ENCODE measurements at places on chromosomes 13 and 19. TPM values are rescaled to one million over a fixed set of nuclear protein-coding genes. Genes with fewer than 3 reads are reported as not detected.

The CYP2A6 gene
- not detected for total RNA-seq

The SSC5D gene
- 0.39 TPM for total RNA-seq

The LHB gene
- not detected for total RNA-seq

The ZFR2 gene
- total RNA-seq, result 0.32 TPM

The CXCL17 gene
- not detected for total RNA-seq

The CCDC8 gene
- total RNA-seq, result not detected

The FOXA3 gene
- not detected for total RNA-seq

The PSPN gene
- total RNA-seq, result 1.9 TPM

The ITGBL1 gene
- not detected for total RNA-seq

The ZNF471 gene
- total RNA-seq, result 0.27 TPM

The TNFSF13B gene
- total RNA-seq, result 17.5 TPM

The ZNF600 gene
- total RNA-seq, result 16.3 TPM

The HSH2D gene
- 60.5 TPM for total RNA-seq

The C19orf67 gene
- total RNA-seq, result 0.32 TPM

The DENND1C gene
- total RNA-seq, result 110 TPM

The KCTD12 gene
- 4.3 TPM for total RNA-seq

The ATF5 gene
- 22.8 TPM for total RNA-seq

The LHFPL6 gene
- total RNA-seq, result 1.2 TPM

The PRRG2 gene
- total RNA-seq, result 0.88 TPM
